ENCODE measurements at places on chromosomes 3 and 15.
A peak's percentile ranks its signal among the peaks of the same experiment; 100 is the strongest.

- H3K27me3 ChIP-seq, result no peaks in the 10 kb centered on the region
- no peak overlapping the region for H3K27ac ChIP-seq
- H3K36me3 ChIP-seq, result no peaks in the 10 kb centered on the region
Observed at GRCh38 chr3:16842272-16843270, 42.2 kb upstream of the PLCL2 start.

- no peak for DNase-seq
- no peaks in the 10 kb centered on the region for H3K36me3 ChIP-seq
- H3K4me1 ChIP-seq, result no peaks in the 10 kb centered on the region
- H3K27me3 ChIP-seq, result peaks cover 6% of the 10 kb centered on the region
- H3K27ac ChIP-seq, result no peak overlapping the region
- no peak overlapping the region for H3K4me3 ChIP-seq
Observed at GRCh38 chr3:44104668-44105321, 136.9 kb upstream of the TOPAZ1 start.

DNA sequence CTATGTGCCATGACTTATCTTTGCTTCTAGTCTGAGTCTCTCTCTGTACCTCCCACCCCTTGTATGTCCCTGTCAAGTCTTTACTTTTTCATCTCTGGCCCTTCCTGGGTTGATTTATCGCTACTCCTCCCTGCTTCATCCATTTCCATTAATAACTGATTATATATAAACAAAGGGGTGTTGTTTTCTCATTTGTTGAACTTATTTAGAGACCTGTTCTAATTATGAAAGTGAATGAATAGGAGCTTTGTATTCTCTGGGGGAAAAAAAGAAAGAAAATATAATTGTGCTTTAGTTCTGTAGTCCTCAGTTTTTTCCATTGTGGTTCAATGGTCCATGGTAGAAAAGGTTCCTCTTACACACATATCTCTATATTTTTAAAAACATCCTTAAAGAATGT, 328.9 kb upstream of the PPP2R3A start:
- no peak overlapping the region for H3K4me3 ChIP-seq
- no peaks in the 10 kb centered on the region for H3K4me1 ChIP-seq
- H3K36me3 ChIP-seq, result no peaks in the 10 kb centered on the region
- no peaks in the 10 kb centered on the region for H3K27me3 ChIP-seq

- H3K36me3 ChIP-seq, result no peaks in the 10 kb centered on the region
- H3K4me1 ChIP-seq, result peaks cover 11% of the 10 kb centered on the region
- peak overlapping the region; percentile 80 for H3K27ac ChIP-seq
- DNase-seq, result no peak
Observed at GRCh38 chr15:64355348-64355943, 527 bp downstream of the CSNK1G1 start.

- peak overlapping the region; percentile 1 for H3K4me3 ChIP-seq
- no peaks in the 10 kb centered on the region for H3K36me3 ChIP-seq
- H3K4me1 ChIP-seq, result peaks cover 23% of the 10 kb centered on the region
- no peaks in the 10 kb centered on the region for H3K27me3 ChIP-seq
- H3K27ac ChIP-seq, result peak overlapping the region; percentile 91
Observed at GRCh38 chr15:78061963-78062427, 15.5 kb downstream of the TBC1D2B start.

- no peak overlapping the region for H3K4me3 ChIP-seq
- H3K27me3 ChIP-seq, result no peaks in the 10 kb centered on the region
- H3K36me3 ChIP-seq, result no peaks in the 10 kb centered on the region
- DNase-seq, result no peak
Observed at GRCh38 chr15:62816342-62817069, 226.0 kb upstream of the TPM1 start.

DNA sequence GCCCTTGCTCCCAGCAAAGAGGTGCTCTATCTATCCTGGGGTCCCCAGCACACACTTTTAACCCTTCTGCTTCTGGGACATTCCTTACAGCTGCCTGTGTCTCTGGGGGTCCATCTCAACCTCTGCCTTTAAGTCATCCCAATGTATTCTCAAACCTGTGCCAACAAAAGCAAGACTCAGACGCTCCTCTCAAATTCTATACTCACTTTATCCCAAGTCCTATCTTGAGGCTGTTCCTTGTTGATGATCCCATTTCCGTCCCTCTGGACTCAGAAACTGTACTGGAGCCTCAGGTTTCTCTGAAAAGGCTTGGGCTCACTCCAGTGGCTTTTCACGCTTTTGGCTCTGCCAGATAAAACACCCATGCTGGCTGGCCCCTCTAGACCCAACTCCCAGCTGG, 69.7 kb downstream of the XXYLT1 start:
- no peak for DNase-seq
- H3K27me3 ChIP-seq, result no peaks in the 10 kb centered on the region
- no peaks in the 10 kb centered on the region for H3K4me1 ChIP-seq
- no peaks in the 10 kb centered on the region for H3K36me3 ChIP-seq
- no peak overlapping the region for H3K4me3 ChIP-seq
- no peak overlapping the region for H3K27ac ChIP-seq

DNA sequence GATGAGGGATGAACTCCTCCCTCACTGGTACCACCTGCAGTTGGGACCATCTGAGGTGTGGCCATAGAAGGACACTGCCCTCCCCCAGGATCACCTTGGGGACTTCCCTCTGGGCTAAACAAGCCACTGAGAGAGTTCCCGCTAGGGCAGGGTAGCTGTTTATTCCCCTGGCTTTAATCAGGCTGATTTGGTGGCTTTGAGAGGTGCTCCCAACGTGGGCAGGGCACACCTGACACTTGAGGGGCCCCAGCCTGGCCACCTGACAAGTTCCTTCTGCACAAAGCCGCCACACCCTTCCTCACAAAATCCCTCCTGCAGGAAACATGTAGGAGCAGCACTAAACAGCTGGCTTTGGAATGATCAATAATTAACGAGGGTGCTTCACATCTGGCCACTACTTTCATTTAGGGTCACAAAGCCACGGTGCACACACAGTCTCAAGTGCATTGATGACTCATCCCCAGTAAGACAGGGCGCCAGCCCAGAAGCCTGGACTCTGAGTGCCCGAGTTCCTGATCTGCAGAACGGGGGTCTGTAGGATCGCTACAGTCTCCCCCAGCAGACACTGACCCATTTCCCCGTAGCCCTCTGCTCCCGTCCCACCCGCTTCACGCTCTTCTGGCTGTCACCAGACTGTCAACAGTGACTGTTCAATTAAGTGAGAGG, 75.1 kb downstream of the ATP10A start:
- H3K4me3 ChIP-seq, result no peak overlapping the region
- H3K27ac ChIP-seq, result peak overlapping the region; percentile 32
- DNase-seq, result no peak
- no peaks in the 10 kb centered on the region for H3K27me3 ChIP-seq
- no peaks in the 10 kb centered on the region for H3K36me3 ChIP-seq

DNA sequence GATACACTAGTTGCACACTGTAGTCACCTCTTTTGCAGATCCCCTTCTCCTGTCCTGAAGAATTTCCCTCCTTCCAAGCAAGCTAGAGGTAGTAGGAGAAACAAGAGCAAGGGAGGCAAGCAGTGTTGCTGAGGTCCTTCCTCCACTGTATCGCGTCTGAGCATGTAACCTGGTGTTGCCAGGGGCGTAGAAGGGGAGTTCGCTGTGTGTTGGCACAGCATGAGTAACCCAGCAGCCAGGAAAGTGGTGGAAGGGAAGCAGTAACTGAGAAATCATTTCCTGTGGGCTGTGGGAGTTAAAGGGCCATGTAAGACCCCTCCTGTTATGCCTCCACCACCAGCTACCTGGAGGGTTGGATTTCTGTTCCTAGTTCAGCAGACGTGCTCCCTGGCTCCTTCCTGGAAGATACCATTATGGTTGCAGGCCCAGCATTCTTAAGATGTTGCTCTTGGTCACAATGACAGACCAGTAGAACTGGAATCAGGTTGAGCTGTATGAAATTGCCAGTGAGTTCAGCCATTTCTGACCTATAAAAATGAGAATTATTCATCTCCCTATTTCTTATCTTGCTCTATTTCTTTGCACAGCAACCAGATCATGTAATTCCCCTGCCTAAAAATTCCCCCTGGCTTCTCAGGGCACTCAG, 215.3 kb upstream of the TOPAZ1 start:
- H3K4me1 ChIP-seq, result no peaks in the 10 kb centered on the region
- H3K27me3 ChIP-seq, result no peaks in the 10 kb centered on the region
- no peaks in the 10 kb centered on the region for H3K36me3 ChIP-seq
- DNase-seq, result no peak

DNA sequence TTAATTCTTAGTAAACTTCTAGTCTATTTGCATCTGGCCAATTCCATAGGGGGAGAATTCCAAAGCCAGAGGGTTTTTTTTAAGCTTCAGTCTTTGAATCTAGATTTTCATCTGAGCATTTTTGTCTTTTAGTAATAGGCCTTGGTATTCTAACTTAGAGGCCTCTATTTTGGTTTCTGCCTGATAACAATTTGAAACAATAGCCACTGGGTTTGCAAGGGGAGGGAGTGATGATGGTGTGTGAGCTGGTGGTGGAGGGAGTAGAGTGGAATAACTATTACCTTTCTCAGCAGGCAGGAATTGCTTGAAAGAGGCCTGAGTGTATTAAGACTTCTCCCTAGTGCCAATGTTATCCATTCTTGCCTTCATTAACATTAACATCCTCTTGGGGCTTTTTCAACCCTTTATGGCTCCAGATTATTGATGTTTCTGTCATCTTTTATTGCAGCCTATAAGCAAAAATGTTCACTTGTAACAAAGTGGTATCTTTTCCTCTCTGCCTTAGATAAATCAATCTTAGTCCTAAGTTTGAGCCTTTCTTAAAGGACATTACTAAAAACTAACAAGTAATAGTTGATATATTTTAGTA, 26.5 kb upstream of the TCF12 start:
- H3K36me3 ChIP-seq, result no peaks in the 10 kb centered on the region
- H3K4me1 ChIP-seq, result no peaks in the 10 kb centered on the region
- DNase-seq, result no peak
- no peaks in the 10 kb centered on the region for H3K27me3 ChIP-seq

DNA sequence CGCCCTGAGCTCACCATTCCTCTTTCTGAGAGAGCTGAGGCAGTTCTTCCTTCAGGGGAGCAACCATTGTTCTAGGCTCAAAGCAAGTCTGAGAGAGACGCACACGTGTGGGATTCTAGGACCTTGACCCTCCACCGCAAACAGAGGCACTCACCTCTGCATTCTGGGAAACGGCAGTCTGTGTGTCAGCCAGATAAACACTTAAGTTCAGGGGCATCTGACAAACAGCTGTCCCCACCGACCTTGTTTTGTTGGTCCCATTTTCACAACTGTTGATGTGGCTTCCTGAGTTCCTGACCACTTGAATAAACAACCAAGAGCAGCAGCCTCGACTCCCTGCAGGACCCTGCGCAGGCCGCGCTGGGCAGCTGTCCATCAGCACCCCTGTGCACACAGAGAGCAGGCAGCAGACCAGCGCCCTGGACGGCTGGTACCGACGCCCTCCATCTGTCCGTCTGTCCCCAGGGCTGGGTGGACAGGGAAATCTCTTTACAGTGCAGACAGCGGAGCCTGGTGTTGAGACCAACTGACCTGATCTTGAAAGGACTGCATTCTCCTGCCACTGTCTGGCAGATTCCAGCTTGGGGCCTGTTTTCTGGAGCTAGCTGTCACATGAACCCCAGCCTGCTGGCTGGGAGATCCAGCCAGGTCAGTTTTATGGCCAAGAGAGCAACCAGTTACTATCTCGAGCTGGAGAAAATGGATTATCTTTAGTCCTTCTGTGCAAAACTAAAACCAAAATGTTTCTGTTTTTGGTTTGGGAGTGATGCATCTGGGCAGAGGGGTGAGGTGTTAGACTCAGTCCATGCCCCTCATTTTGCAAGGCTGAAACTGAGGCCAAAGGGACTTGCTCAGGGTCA, 64.2 kb downstream of the FAM43A start:
- no peaks in the 10 kb centered on the region for H3K36me3 ChIP-seq
- peak overlapping the region; percentile 7 for H3K27ac ChIP-seq
- no peak overlapping the region for H3K4me3 ChIP-seq
- H3K27me3 ChIP-seq, result no peaks in the 10 kb centered on the region

Measured in breast epithelium (tissue), 4 donors.